NCI-H774 (cell line): ENCODE measurements at places on chromosomes 11 and 22.

- DNase-seq = no peak
Observed at GRCh38 chr11:130609121-130610035, 160.9 kb downstream of the ADAMTS15 start.

- no peak for DNase-seq
Observed at GRCh38 chr11:79610139-79610538, 169.3 kb upstream of the TENM4 start.

DNA sequence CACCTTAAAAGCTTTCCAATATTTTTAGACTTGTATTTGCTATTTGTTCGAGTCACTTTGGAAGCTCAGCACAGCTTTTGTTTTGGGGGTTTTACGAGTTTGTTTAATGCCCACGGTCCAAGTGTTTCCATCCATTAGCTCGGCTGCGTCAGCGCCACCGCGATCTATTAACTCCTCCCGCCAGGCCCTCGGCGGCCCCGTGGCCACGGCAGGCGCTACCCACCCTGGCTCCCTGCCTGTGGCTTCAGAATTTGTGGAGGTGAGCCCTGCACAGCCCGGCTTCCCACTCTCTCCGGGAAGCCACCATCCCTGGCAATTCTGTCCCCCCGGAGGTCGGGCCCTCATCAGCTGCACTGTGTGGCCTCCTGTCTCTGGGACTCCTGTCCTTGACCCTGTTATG, 648.5 kb downstream of the BRD1 start:
- DNase-seq = no peak

DNA sequence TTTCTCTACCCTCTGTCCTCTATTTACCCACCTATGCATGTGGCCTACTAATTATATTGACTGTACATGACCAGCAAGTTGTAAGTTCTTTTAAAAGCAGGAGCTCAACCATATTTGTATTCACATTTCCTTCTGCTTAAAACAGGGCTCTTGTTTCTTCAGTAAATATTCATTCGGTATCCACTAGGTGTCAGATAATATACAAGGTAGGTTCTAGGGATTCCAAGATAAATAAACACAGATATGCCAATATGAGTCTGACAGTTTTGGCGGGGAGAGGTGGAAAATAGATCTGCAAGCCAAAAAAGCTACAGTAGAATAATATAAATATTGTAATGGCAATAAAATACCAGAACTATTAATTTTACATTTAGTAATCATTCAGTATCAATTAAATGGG, 15.3 kb upstream of the RAB30 start:
- DNase-seq = peak; percentile 76

GRCh38 chr22:37172266-37173245, 15.5 kb downstream of the C1QTNF6 start:
- DNase-seq = no peak

DNA sequence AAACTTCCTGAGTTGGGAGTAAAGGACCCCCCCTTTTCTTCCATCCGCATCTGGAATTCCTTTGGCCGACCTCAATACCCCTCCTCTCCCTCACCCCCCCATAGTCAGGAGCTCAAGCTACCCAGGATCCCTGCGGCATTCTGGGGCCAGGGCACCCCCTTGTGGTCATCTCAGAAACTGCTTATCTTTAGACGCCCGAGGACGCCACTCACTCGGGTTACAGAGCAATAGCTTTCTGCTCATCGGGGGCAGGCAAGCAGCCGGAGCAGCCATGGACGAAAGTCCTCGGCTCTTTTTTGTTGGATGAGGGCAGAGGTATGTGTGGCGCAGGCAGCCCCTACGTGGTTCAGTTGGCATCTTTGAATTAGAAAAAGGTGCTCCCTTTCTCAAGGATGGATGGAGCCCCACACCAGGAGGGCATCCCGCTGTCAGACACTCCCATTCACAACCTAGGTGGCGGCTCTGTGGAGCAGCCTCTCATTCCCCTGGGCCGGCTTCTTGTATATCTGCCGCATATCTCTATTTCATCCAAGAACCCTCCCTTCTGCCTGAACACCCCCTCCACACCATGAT, 2.3 kb downstream of the C1QTNF5 start:
- DNase-seq = peak; percentile 49
